LHCN-M2 (cell line): ENCODE measurements at places on chromosomes 7 and 10. TPM values are rescaled to one million over a fixed set of nuclear protein-coding genes. Genes with fewer than 3 reads are reported as not detected.

The NT5C3A gene
- total RNA-seq = 35.9 and 40.1 TPM in 2 replicates

GRCh38 chr10:31921031-31921430 lies 7.6 kb downstream of the ARHGAP12 start:
- DNase-seq = no peak

DNA sequence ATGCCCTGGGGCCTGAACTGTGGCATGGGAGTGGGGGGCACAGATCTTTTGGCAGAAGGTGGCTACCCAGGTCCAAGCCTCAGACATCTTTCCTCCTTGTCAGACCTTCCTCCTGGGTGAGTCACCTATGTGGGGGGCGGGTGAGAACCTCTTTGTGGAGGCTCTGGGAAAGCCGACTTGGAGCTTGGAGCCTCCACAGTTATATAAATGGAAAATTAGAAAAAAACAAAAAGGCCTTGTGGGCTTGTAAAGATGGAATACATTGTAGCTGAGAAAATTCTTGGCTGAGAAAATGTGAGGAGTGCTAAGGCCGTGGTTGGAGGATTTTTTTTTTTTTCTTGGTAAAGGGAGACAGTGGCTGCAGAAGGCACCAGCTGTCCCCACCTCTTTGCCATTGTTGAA lies 292.5 kb downstream of the CCDC3 start:
- peak; percentile 33 for DNase-seq

DNA sequence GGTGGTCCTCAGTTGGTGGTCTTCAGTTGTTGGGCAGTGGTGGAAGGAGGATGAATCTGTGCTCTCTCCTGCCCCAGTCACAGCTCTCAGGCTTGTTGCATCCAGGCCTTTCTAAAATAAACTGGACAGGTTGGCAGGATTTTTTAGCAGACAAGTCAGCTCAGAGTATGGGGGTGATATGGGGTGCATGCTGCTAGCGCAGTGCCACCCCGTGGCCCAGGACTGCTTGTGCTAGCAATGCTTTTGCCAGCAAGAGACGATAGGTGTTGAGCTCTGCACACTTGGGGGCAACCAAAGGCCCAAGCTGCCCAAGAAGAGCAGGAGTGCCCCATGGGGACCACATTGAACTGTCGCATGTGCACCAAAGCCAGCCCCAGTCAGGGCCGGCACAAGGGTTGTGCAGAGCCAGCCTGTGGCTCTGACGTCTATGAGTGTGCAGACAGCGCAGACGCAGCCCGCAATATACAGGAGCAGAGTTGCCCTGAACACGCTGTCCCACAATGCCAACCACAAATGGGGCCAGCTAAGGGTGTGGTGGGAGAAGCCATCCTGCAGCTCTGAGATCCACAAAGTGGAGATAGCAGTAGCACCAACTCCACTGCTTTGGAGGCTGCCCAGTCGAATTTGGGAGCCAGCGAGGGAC lies 49.8 kb upstream of the PDSS1 start:
- no peak for DNase-seq

The HDAC9 gene
- 7.1 and 16.5 TPM in 2 replicates for total RNA-seq

DNA sequence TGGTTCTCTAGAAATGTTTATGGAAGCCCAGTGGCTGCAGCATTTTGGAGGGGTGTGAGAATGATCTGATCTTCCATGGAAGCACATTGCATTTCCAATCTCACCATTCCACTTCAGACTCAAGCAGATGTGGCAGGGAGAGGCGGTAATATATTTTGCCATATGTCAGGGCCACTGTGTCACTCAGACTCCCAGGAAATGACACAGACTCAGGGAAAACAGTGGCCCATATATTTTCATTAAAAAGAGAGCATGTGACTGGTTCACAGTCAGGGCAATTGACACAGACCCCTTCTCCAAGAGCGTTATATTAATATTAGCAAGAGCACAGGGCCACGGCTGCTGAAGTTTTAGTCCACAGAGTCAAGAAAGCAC lies 149.3 kb upstream of the NRP1 start:
- no peak for DNase-seq

The CTTNBP2 gene
- total RNA-seq = 7.5 and 7.6 TPM in 2 replicates

GRCh38 chr10:14415676-14416307 lies 85.1 kb upstream of the FRMD4A start:
- no peak for DNase-seq

GRCh38 chr7:81627536-81628287 lies 142.1 kb downstream of the HGF start:
- DNase-seq = peak; percentile 84

- peak; percentile 99 for DNase-seq
Measured at GRCh38 chr10:93465806-93466675, 16.1 kb downstream of the MYOF start.

The NPC1L1 gene
- total RNA-seq = not detected in 2 replicates
